ENCODE measurements at places on chromosomes 12 and 14.

GRCh38 chr14:75655235-75655634 is 5.4 kb downstream of the ERG28 start:
- no peak for DNase-seq

GRCh38 chr12:25904442-25904841 is 54.0 kb upstream of the RASSF8 start:
- DNase-seq = no peak

GRCh38 chr12:130838951-130839769 is at the start of gene STX2:
TSS of gene STX2 (minus strand) at chr12:130839250. CDS start at chr12:130839099, 151 bp downstream.
- DNase-seq = peak; percentile 93

DNA sequence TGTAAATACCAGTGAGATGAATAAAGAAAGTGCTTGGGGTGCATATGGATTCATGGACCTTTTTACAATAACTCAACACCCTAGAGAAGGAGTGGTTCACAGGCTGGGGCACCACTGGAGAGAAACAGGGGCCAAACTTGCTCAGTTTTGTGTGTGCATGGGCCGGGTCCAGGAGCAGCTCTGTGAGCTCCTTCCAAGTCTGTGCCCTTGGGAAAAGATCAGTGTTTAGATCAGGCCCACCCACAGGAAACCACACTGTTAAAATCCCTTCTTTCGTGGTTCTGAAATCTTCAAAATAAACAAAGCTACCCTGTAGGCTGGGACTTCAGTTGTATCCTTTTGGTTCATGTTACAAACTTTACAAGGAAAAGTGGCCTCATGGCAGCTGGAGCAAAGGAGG is 156.1 kb upstream of the TMEM260 start:
- no peak for DNase-seq

GRCh38 chr14:71705460-71705859 is 226.8 kb upstream of the RGS6 start:
- DNase-seq = no peak

GRCh38 chr12:78290606-78291345 is 460.1 kb downstream of the NAV3 start:
- DNase-seq = peak; percentile 73

DNA sequence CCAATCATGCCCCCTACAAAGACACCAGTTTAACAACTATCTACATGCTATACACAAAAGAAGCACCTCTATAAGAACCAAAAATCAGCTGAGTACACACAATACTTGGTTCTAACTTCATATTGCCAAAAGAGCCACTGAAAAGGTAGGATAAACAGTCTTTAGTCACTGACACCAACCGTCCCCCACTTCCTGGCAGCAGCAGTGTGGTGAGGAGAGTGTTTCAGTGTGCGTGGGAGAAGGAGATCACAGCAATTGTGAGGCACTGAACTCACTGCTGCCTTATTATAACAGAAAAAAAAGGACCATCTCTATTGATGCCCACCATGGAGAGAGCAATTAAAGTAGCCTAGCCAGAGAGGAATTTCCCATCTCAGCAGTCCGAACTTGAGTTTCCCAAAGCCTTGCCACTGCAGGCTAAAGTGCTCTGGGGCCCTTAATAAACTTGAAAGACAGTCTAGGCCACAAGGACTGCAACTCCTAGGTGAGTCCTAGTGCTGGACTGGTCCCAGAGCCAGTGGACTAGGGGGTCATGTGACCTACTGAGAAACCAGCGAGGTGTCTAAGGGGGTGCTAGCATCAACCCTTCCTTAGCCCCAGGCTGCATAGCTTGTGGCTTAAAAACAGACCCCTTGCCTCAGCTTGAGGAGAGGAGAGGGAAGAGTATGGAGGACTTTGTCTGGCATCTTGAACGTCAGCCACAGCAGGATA is 37.1 kb upstream of the LMNTD1 start:
- DNase-seq = no peak
